Adipocyte (in vitro differentiated cells): ENCODE measurements at places on chromosomes 16 and 17.
A peak's percentile ranks its signal among the peaks of the same experiment; 100 is the strongest.

DNA sequence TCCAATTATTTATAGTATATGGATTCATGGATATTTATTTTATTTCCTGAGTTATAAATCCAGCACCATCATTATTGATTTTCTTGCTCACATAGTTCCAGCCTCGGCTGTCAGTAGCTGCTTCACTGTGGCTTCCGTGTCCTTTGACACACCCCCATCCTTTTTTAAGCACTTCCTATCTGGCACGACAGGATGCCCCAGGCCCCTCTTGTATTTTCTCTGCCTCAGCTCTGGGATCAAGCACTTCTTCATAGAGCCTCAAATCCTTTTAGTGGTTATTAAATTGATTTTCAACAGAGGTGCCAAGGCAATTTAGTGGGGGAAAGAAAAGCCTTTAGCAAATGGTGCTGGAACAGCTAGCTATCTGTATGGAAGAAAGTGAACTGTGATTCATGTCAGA is 59.8 kb downstream of the GAN start:
- DNase-seq = no peak

DNA sequence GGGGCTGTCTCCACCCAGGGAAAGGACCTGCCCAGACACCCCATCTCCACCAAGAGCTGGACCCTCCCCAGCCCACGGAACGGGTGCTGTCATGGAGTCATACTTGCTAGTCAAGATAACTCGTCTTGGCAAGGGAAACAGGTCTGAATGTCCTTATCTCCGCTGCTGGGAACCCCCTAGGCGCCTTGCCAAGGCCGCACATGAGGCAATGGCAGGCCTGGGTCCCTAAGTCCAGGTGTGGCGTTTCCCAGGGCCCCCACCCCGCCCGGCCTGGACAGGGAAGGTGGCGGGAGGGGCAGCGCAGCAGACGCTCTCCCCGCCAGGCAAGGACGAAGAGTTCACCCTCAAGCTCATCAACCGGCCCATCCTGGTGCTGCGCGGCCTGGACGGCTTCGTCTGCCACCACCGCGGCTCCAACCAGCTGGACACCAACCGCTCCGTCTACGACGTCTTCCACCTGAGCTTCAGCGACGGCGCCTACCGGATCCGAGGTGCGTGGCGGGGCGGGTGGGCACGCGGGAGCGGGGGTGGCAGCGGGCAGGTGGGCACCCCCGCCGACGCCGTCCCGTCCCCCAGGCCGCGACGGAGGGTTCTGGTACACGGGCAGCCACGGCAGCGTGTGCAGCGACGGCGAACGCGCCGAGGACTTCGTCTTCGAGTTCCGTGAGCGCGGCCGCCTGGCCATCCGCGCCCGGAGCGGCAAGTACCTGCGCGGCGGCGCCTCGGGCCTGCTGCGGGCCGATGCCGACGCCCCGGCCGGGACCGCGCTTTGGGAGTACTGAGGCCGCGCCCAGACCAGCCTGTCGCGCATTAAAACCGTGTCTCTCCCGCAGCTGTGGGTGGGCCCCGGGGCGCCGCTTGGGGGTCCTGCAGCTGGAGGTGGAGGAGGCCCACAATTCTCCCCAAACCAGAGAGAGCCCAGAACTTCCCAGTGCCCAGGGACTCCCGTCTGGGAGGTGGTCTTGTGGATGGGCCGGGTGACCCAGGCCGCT is 8.4 kb downstream of the FSCN2 start:
- no peak for DNase-seq

DNA sequence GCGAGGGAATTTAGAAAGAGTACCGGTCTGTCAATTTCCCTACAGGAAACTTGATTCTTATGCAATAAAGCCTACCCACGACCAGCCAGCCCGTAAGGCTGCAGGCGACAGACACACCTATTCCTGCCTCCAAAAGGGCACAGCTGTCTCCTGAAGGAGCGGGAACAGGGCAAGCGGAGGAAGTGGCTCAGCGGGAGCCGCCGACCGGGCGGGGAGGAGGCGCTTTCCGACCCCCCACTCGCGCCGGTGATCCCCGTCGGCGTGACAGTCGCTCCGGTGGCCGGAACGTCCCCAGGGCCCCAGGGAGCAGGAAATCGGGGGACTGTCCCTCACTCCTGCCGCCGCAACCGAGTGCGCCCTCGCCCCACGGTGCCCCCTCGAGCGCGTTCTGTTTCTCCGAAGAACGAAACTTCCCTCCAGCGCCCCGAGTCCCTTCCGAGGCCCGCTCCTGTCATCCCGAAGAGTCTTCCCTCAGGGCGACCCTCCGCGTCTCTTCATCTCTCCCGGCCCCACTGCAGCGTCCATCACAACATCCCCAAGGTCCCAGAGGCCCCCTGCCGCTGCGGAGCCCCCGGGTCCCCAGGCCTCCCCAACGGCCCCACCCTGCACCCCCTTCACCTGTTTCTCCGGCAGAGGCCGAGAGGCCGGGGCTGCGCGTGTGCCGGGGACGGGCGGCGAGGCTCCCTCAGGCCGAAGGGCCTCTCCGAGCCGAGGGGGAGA is 421 bp downstream of the STAT3 start:
- DNase-seq = peak; percentile 59

DNA sequence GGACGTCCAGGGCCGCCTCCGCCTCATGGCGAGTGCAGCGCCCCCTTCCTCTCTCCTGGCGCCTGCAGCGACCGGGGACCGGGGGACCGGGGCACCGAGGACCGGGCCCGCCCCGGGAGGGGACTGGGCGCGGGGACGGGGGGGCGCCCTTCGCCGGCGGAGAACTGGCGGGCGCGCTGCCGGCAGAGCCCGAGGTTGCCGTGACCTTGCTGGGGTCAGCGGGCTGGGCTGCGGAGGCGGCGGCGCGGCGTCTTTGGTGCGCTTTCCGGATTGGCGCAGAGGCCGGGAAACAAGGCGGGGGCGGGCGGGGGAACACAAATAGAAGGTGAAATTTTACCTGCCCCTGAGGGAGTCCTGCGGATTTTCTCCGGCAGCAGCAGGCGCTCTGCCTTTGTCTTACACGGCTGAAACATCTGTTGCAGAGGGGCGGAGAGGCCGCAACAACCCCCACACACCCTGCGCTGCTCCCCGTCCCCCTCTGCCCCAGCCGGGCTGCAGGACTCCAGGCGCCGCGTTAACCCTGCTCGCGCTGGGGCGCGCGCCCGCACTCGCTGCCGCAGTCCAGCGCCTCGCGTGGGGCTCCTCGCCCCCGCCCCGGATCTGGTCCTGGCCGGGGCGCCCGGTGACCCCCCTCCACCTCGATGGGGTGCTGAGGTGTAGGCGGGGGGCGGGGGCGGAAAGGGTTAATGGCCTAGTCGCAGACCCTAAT is 53.5 kb downstream of the SREBF1 start:
- peak; percentile 52 for DNase-seq

DNA sequence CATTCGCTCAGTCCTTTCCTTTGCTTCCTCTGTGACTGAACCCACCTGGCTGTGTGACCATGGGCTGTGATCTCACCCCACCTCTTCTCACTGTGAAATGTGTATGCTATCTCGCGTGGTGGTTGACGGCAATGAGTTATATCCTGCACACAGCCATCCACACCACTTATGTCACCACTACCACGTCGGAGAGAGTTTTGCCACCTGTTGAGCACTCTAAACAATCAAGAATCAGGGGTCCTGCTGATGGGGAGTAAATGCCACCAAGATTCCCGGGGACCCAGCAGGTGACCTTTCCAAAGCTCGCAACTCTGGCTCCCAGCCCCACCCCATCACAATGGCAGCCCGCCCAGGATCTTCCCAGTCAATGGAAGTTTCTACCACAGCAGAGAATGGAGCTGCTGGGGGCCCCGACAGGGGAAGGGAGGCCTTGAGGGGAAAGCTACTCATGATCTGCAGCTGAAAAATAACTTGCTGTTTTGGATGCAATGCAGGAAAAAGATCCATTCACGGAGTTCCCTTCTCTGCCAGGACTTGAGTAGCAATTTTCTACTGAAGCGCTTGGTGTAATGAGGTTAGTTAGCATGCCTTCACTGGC is 26.2 kb upstream of the RCVRN start:
- DNase-seq = no peak

- no peak for DNase-seq
These were observed 19.7 kb downstream of the LUC7L3 start for GRCh38 chr17:50739098-50739497.

GRCh38 chr16:3026609-3027488 is 3.0 kb downstream of the THOC6 start:
- no peak for DNase-seq

DNA sequence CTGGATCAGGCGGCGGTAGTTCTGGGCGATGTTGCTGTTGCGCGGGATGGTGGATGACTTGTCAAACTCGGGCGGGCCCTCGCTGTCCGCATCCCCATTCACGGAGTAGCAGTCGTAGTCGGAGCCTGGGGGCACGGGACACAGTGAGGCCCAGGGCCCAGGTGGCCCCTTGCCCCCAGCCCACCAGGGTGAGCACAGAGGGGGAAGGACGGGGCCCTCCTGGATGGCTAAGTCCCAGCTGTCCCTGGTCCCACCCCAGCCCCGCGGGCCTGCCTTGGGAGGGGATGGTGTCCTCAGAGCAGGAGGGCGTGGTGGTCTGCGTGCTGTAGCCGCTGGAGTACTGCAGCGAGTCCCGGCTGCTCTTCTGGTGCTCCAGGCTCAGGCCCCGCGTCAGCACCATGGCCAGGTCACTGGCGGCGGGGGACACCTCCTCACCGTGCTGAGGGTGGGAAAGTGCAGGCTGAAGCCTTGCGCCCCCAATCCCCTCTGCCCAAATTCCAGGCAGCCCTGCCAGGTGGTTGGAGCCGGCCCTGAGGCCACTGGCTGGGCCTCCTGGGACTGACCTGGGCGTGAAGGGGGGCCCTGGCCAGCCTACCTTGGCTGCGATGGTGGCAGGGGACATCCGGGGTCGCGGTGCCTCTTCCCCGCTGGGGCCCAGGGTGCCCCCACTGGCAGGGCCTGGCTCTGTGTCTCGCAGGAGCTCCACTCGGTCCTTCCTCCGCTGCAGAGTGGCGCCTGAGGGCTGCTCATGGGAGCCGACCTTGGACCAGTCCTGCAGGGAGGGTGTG is 18.2 kb downstream of the IL34 start:
- no peak for DNase-seq

DNA sequence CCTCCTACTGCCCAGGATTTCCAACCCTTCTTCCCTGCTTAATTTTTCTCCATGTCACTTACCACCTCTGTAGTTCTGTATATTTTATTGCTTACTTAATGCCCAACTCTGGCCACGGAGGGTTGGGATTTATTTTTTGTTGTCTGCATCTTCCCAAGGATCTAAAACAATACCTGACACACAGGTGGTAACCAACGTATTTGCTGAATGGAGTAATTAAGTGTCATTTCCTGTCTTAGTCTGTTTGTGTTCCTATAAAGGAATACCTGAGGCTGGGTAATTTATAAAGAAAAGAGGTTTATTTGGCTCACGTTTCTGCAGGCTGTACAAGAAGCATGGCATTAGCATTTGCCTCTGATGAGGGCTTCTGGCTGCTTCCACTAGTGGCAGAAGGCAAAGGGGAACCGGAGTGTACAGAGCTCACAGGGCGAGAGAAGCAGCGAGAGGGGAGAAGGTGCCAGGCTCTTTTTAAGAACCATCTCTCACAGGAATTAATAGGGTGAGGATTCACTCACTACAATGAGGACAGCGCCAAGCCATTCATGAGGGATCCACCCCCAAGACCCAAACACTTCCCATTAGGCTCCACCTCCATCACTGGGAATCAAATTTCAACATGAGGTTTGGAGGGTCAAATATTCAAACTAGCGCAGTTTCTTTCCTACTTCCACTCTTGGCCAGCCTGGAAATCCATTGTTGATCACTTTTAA is 44.8 kb downstream of the ERN1 start:
- DNase-seq = no peak

GRCh38 chr16:88782454-88783390 is 2.3 kb downstream of the PIEZO1 start:
- peak; percentile 84 for DNase-seq

GRCh38 chr17:45825792-45826191 is 18.9 kb upstream of the SPPL2C start:
- no peak for DNase-seq

DNA sequence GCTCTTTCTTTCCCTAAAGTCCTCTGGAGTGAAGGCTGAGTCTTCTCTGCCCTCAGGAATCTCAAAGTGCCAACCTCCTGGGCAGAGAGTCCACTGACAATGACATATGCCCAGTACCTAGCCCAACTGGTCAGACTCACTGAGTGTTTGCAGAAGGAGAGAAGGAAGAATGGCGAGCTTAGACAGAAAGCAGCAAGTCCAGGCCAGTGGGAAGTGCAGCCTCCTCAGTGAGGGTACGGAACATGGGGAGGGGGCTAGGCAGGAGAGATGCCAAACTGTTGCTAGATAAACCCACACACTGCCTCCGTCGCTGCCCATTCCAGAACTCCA is 678 bp downstream of the EXOC7 start:
- no peak for DNase-seq

DNA sequence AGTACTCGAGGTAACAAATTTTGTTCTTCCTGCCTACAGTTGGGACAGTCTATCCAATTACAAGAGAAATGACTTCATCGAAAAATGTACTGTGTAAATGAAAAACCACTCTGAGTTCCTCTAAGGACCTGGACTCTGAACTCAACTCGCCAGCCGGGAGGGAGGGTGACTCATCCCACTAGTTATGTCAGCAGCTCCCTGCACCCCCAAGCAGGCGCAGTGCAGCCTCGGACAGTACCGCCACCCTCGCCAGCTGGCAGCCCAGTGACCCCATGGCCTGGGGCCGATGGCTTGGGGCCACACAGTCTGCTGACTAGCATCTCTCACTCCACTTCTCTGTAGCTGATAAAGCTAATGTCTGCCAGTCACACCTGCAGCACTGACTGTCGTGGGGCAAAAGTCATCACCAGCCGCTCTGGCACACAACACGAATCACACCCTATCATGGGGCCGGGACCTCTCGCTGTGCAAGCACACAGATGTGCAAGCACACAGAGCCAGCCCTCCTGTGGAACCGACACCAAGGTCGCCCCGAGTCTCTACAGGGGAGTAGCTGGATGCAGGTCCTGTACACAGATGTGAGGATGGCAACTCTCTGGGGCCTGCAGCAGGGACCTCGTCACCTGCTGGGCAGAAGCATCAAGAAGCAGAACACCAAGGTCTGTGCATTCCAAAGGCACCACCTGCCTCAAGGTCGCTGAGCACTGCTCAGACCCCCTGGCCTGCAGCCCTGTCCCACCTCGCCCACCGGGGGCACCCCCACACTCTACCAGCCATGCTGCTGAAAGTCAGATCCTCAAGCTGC is 5.7 kb downstream of the CSNK1D start:
- DNase-seq = peak; percentile 96

- DNase-seq = no peak
These were observed 38.5 kb downstream of the WWOX start for GRCh38 chr16:78137782-78138616.

DNA sequence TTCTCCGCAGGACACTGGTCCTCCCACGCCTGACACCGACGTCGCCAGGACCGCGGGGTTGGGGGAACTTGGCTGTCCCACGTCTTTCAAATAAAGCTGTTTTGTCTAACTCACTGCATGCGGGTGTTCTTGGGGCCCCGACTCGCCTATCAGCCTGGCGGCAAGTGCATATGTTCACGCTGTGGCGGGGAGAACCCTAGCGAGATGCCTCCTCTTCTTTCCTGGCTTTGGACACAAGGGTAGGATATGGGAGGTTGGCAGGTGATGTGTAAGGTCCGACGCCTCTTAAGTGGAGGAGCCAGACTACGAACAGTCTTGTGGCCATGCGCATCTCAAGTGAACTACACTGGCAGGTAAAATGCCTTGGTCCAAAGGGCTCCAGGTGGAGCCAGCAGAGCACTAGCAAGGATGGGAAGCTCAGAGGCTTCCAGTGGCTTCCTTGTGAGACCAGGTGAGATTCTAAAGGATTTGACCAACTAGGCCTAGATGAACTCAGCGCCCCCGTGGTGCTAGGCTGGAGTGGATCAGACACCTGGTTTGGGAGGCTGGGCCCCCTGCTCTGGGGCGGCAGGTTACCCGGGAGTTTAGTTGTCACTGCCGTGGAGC is 873 bp upstream of the RPS2 start:
- no peak for DNase-seq

GRCh38 chr17:37770631-37771518 is 26.0 kb upstream of the HNF1B start:
- DNase-seq = peak; percentile 90
